ENCODE measurements at places on chromosomes 5 and 9.

GRCh38 chr9:14434971-14435718 is 121.2 kb upstream of the NFIB start:
- no peak for DNase-seq

DNA sequence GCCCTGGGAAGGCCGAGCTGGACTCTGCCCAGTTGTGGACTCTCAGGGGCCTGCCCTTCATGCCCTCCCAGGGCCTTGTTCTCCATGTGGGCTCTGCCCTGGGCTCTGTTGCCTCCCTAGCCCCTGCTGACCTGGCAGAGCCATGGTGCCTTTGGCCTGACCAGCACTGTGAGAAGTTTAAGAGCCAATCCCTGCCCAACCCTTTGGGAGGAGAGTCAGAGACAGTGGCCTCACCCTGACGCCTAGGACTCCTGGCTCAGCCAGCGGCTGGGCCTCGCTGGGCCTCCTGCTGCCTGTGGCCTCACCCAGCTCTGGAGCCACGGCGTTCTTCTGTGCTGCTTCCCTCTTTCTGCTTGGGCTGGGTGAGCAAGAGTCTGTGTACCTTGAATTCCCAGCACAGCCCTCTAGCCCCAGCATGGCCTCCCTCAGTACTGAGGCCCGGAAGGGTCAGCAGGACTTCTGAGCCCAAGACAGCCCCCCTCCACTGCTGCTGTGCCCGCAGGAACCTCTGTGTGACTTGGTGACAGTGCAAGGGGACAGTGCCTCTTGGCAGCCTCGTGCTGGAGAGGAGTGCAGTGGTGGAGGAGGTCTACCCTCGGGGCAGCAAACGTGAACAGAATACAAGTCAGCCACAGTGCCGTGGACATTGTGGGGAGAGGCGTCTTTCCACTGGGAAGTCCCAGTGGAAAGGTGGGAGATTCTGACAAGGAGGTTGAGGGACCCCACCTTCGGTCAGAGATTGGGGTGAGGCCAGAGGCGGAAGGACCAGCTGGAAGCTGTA is 97.4 kb downstream of the CACNA1B start:
- DNase-seq = no peak

- DNase-seq = no peak
These were observed 442.4 kb upstream of the ZNF462 start for GRCh38 chr9:106420511-106420944.

GRCh38 chr5:175842951-175843793 is 28.2 kb upstream of the CPLX2 start:
- DNase-seq = no peak

DNA sequence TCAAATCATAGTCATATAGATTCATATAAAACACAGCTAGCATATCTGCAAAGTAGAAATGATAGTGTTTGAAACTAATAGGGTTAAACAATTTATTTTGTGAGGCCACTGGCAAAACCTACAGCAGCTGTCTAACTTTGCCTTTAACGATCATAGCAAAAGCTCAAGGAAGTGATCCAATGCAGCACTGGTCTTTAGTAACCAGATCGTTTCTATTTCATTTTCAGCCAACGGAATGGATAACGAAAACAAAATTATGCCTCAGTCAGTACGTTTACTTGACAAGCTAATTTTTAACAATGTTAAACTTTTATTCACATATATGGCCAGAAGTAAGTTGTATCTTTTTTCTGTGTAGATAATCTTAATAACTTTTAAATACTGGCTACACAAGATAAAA is 17.7 kb downstream of the MLLT3 start:
- DNase-seq = no peak

DNA sequence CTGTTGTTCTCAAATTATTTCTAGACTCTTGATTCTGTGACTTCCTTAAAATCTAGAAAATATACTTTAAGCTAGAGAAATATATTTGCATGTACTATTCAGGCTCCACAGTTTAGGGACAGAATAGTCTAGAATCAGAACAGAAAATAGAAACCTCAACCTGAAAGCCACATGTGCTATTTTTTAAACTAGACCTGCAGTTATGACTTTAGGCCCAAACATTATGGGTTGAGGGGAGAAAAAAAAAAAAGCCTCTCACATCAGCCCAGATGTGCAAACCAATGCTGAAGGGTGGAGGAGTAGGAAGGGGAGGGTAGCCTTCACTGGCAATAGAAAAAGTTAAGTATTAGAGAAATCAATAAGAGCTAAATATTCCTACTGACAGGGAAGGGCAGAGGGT is 35.7 kb downstream of the ELL2 start:
- no peak for DNase-seq

- DNase-seq = no peak
These were observed 111.7 kb downstream of the KCNN2 start for GRCh38 chr5:114473541-114473940.

DNA sequence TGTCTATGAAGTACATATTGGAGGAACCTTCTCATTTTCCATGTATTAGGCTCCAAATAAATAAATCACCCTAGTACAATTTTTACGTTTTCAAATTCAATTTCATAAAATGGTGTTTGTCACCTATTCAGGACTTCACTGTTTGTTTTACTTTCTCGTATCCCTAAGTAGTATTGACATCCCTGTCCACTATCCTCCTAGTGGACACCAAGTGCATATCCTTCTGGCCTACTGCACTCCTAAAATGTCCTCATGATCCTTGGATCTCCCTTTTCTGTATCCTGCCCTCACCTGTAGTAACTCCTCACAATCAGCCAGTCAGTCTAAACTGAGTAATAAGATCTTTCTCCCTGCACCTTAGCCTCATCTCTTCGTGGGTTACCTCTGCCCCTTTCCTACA is 539.9 kb downstream of the DMRTA1 start:
- no peak for DNase-seq

GRCh38 chr9:132370592-132370991 is 15.8 kb upstream of the SETX start:
- no peak for DNase-seq

- no peak for DNase-seq
These were observed 500.9 kb downstream of the EFNA5 start for GRCh38 chr5:107169867-107170266.

DNA sequence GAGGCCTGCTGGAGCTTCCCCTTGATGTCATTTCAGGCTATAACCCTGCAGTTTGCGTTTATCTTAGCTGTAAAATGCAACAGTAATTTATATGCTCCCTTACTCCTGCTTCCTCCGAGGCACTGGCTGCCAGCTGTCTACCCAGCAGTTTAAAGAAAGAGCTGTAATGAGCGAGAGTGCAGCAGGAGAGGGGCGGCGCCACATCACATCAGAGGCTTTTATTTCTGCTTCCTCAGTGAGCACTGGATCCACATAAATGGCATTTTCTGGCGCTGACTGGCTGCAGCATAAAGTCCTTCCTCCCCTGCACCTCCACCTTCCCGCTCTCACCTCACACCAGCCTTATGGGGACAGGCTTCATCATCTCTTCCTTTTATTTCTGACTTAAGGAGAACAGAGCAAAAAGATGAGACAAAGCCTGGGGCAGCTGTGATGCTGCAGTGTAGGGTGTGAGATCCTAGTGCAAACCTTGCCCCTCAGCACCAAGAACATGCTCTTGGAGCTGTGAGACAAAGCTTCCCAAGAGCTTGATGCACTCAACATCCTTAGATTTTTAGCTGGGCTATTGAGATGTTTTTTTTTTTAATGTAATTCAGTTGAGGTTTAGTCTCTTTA is 829.6 kb upstream of the ZNF608 start:
- DNase-seq = peak; percentile 48

GRCh38 chr5:4384649-4385048 is 755.5 kb upstream of the ADAMTS16 start:
- DNase-seq = no peak

DNA sequence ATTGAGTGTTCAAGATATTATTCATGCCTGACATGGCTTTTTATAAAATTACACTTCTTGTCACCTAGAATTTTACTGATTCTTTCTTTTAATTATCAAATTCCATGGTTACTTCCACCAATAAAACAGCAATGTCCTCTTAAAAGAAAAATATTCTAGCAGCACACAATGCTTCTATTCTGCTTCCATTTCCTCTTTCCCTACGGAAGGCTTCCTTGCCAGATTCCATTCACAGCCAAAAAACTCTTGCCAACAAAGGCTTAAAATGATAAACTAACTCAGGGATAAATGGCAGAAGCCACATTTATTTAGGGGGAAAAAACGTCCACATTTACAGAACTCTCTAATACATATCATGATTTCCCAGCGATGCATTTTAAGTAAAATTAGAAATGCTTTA is 111.6 kb downstream of the CTNND2 start:
- no peak for DNase-seq

GRCh38 chr5:56596155-56596554 is 219.2 kb upstream of the MAP3K1 start:
- DNase-seq = no peak

DNA sequence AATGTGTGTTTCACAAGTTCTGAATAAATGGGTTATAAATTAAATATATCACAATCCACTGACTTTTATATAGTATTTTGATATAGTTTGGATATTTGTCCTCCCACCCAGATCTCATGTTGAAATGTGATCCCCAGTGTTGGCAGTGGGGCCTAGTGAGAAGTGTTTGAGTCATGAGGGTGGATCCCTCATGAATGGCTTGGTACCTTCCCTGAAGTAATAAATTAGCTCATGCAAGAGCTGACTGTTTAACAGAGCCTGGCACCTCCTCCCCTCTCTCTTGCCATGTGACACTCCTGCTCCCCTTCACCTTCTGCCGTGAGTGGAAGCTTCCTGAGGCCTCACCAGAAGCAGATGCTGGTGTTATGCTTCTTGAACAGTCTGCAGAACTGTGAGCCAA is 127.9 kb upstream of the PALM2AKAP2 start:
- no peak for DNase-seq

DNA sequence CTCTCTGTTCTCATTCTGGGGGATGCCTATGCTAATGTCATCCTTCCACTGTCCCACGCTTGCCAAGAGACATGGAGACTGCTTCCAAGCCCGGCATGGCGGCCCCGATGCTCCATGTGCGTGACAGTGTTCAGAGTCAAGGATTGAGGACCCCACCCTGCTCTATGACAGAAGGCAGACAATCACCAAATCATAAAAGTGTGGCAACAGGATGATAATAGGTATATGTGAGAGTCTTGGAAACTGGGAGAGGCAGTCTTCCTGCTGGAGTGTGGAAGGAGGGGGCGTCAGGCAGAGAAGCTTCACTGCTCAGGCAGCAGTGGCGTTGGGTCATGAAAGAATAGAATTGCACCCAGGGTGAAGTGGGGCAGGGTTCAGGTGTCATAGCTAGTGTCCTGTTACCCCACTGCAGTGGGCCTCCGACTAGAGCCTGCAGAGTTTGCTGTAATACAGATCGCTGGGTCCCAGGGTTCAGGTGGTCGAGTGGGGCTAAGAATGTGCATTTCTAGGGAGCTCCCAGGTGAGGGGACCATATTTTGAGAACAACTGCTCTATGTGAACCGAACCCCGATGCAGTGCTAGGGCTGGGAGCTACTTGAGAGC is 12.5 kb upstream of the GADD45G start:
- no peak for DNase-seq

GRCh38 chr9:82513242-82513751 is 524.7 kb downstream of the SPATA31D1 start:
- no peak for DNase-seq

GRCh38 chr5:4144411-4145007 is 548.9 kb downstream of the IRX1 start:
- no peak for DNase-seq

GRCh38 chr5:134370871-134371833 is at the start of gene UBE2B:
Gene UBE2B, plus strand, starts transcription at chr5:134371569. Its CDS starts 27 bp downstream, at chr5:134371596.
- peak; percentile 88 for DNase-seq

DNA sequence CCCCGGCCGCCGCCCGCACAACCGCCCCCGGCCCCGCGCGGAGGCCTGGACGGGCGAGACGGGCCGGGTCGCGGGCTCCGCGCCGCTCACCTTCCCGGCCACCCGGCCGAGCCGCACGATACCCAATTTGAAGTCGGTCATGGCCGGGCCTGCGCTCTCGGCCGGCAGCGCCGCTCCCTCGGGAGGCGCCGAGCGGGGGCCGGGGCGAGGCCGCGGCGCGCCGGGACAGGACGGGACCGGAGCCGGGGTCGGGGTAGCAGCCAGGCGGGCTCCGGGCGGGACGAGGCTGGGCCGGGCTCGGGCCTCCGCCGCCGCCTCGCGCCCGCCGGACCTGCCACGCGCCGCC is 216 bp downstream of the ZMYND19 start:
- DNase-seq = no peak

- DNase-seq = no peak
These were observed 51.4 kb downstream of the RNF130 start for GRCh38 chr5:180020176-180020575.

GRCh38 chr9:127706836-127707241 is at the start of gene CFAP157:
Gene CFAP157, plus strand, starts transcription at chr9:127706988. Its CDS starts 44 bp downstream, at chr9:127707032.
- no peak for DNase-seq

DNA sequence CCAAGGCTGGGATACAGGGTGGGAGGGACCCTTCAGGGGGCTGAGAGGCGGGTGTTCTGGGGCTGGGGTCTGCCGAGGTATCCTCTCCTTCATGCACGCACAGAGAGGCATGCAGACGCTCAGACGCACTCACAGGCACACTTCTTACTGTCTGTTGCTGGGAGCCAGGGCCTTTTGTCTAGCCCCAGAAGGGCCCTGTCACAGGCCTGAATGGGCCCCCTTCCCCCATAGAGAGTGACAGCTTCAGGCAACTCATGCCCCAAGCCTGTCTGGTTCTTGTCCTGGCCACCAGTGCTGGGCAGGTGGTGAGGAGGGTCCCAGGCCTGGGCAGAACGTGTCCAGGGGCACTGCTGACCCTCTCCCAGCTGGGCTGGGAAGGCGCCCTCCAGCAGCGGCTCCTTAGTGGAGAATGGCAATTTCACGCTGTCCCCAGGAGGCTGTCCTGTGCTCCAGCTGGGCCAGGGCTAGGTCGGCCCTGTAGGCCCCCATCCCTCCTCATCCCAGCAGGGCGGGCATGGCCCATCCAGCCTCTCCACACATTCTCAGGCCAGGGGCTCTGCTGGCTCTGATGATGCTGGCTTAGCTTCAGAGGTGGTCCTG is 45.3 kb downstream of the LMX1B start:
- DNase-seq = no peak

- DNase-seq = no peak
These were observed 52.2 kb downstream of the PCDH1 start for GRCh38 chr5:141825791-141826560.

- DNase-seq = no peak
These were observed 427.1 kb downstream of the CHSY3 start for GRCh38 chr5:130331332-130331731.

GRCh38 chr9:101201630-101202029 is 173.1 kb downstream of the PLPPR1 start:
- DNase-seq = no peak

DNA sequence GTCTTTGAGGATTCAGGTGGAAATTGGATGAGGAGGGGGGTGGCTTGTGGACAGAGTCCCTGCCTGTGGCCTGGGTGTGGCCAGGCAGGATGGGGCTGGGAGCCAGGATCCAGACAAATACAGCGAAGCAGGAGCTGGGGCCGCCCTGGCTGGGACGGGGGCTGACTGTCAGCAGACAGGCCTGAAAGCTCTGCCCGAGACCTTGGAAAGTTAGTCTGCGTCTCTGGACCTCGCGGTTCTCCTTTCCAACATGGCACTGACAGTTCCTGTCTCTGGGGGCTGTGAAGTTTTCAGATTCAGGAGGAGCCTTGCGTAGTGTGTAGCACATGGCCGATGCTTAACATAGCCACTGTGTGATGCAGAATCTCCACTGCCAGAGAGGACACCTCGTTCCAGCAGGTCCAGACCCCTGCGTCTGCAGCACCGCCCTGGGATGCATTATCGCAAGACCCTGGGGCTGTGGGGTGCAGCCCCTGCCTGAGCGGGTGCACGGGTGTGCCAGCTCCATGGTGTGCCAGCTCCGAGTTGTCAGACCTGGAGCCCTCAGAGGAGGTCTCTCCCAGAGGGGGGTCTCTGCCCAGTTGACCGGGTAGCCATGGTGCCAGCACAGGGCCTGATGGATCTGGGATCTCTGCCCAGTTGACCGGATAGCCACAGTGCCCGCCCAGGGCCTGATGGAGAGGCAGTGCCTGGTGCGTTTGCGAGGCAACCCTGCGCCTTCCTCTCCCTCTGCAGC is 89.3 kb downstream of the COL5A1 start:
- DNase-seq = no peak

All from NCI-H524 treated with DMSO at 0.1 percent for 48 hours (cell line).